ENCODE measurements at places on chromosomes 5 and 9.

DNA sequence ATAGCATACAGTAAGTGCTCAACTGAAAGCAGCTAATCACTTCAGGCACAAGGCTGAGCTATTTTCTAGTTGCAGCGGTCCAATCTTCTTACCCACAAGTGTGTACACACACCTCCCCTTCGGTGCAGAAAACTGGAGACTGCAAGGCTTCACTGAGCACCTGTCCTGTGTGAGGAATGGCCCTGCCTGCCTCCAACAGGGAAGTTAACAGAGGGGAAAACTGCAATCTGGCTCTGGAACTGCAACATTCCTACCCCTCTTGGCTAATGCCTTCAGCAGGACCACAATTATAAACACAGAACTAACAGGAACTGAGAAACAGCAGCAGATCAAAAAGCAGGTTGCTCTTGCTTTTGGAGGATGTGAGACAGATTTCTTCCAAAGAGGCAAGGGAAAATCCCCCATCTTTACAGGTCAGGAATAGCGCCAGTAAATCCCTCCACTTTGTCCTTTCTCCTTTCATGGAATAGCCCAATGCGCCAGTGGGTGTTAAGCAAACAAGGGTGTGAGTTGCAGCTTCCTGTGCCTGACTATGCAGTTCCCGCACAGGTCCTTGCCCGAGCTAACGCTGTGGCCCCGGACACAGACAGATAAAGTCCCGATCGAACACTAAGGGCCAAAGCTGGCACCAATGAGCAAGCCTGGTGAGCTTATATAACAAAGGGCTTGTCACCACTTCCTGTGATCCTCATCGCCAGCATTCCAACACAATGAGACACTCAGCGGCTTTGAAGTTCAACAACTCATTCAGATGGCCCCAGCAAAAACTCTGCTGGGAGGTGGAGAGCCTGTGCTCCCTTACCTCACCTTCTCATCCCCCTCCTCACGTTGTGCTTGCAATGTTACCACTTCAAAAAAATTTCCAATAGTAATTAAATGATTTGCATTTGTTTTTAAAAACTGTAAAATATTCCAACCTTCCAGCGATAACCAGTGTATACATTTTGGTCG, 21.5 kb downstream of the SHB start:
- no peak for DNase-seq

DNA sequence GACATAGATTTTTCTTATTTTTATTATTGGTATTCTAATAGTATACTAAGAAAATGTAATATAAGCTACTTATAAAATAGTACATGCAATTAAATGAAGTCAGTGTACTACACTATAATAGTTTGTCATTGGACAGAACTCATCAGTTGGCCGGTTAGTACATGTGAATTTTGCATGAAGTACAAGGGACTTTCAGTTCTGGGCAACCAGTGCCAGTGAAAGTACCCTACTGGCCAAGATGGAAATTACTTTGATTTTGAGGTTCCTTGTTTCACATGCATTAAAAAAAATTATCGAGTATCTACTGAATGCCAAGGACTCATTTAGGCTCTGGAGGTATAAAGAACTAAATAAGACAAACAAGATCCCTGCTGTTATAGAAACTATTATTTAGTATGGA, 213.4 kb upstream of the ELL2 start:
- no peak for DNase-seq

GRCh38 chr5:176654856-176655255, 7.6 kb downstream of the TSPAN17 start:
- no peak for DNase-seq

DNA sequence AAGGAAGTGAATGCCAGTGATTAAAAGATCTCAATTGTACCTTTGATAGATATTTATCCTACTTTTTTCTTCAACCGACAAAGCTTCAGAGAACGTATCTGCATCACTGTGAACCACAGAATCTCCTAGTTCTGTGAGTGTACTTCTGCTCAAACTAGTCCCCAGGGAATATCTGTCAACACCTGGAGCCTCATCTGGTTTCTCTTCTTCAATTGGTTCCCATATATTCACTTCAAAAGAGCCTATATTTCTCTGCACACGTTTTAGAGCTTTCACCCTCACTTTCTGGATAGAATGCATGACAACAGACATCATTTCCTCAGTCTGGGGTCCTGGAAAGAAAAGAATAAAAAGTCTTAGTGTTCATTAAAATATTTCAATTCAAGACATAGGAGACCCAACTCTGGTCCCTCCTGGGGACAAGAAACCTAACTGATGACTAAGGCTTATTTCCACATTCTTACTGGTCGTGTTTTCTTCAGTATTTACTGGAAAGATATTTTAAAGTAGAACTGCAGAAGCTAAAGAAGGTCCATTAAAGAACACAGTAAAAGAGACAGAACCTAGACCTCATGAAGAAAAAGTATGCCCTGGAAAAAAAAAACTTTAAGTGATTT, 64.3 kb downstream of the CPLANE1 start:
- no peak for DNase-seq

DNA sequence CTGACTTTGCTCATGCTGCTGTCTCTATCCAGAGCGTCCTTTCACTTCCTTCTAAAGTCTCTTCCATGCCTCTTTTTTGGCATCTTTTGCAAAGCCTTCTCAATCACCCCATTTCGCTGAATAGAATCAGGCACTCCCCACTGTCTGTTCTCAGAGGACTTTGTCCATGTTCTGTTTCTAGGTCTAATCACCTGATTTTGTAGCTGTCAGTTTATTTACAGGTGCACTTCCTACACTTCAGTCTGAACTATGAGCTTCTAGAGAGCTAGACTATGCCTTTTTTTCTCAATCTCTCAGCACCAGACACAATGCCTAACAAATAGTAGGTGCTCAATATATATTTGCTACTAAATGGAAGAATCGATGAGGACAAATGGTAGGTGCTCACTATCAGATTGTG, 29.9 kb downstream of the TLR4 start:
- DNase-seq: no peak

Measured in stimulated activated CD8-positive, alpha-beta memory T cell treated with anti-CD3 and anti-CD28 coated beads, Interleukin-15, amount 100 ng/mL, for 4 hours (primary cell).